ENCODE measurements at places on chromosomes 6 and 20. TPM values are rescaled to one million over a fixed set of nuclear protein-coding genes. Genes with fewer than 3 reads are reported as not detected.

DNA sequence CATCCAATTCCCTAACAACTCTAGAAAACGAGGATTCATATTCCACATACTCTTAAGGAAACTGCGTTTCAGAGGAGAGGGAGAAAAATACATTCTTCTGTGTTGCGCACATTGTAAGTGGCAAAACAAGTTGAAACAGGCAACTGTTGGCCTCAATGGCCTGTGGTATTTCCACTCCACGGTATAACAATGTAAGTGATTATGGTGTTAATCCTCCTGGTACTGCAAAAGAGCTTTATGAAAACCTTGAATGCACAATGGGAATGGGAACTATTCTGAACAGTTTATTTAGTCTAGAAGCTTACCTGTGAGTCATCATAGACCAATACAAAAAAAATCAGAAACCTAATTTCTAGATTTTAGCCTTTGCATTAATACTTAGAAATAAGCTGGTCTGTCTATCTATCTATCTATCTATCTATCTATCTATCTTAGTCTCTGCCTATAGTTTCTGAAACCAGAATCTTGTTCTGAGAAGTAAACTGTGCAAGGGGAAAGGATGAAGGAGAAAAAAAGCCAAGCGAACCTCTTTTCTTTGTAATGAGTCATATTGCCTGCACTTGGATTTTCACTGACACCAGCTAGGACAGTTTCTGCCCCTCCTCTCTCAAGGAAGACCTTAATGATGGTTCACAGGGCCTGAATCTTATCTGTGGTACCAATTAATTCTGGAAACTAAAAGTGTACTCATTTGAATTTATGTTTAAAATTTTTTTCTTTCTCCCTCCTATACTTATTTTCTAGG lies 101.5 kb downstream of the RNF144B start:
- DNase-seq: no peak

DNA sequence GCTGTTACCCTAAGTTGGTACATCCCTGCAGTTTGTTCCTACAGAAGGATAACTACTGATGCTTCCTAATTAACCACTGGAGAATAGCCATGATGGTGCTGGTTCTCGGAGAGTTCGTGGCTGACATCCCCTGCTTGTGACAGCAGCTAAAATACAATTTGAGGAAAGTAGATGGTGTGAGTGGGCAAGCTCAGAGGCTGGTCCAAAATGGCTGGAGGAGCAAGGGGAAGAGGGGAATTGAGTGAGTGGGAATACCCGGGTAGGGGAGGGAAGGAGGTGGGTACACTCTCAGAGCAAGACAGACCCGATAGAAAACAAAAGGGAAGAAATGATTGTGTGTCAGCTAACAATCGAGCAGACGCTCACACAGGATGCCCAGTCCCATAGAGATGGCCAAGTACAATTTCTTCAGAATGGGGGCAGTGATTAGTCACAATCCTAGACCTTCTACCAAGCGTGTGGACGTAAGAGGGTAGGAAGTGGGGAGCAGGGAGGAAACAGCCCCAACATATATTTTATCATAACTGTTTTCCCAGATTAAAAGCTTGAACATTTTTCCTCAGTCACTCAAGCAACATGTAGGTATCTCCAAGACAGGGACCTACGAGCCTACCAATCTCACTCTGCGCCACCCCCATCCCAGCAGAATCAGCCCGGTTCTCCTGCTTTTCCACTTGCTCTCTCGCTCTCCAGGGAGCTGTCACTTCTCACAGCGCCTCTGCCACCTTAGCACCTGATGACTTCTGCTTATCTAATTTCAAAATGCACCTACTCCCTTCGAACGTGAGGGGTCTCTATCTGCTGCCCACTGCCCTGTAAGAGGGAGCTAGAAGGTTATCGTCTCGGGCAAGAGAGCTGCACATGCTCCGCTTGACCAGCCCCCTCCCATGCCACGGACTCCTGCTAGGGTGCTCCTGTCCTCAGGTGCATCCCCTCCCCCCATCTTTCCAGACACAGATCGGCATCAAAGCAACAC lies 26.2 kb downstream of the RIPOR2 start:
- DNase-seq: no peak

Gene LIN28B
- total RNA-seq: not detected

GRCh38 chr20:31707994-31708735 lies 14.5 kb downstream of the BCL2L1 start:
- peak; percentile 80 for DNase-seq

DNA sequence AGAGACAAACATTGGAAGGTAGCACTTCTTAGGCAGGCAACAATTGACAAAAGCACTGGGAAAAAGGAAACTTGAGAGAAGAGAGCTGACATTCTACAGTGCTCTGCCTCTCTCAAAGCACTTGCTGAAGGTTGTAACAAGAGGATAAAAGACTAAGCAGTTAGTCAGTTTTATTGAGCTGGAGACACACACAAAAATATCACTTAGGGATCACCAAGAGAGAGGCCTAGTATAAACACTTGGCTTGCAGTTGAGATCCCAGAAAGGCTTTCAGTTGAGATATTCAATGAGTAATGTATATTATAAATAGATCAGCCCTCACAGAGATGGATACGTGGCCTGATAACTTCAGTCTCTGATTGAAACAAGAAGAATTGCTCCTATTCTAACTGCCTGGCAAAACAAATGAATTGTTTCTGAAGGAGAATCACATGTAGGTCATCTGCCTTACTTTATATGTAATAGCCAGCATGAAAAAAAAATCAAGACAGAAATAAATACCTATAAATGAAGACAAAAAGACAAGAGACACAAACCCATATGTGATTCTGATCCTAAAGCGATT lies 747.2 kb upstream of the MAN1A1 start:
- no peak for DNase-seq

GRCh38 chr6:144469144-144469575 lies 184.0 kb downstream of the UTRN start:
- DNase-seq: no peak

DNA sequence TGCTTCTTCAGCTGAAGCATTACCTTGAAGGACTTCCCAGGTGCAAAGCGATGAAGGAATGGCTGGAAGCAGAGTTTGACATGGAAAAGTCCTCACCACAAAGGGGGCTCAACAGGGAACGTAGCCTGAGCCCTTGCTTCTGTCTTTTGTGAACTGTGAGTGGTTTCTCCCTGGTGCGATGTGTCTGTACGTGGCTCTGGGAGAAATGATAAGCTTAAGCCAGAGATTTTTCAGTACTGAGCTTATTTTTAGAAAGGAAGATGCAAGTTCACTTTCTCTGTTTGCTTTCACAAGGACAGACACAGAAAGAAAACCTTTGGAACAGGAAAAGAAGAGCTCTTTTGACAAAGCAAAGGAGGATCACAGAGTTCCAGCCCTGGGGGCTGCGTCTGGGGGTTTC lies 79.4 kb downstream of the DACT2 start:
- no peak for DNase-seq

GRCh38 chr6:170250455-170250854 lies 40.4 kb downstream of the DLL1 start:
- DNase-seq: no peak

Gene CD109
- total RNA-seq: 1.8 TPM

Gene SLC22A3
- total RNA-seq: 60.1 TPM

DNA sequence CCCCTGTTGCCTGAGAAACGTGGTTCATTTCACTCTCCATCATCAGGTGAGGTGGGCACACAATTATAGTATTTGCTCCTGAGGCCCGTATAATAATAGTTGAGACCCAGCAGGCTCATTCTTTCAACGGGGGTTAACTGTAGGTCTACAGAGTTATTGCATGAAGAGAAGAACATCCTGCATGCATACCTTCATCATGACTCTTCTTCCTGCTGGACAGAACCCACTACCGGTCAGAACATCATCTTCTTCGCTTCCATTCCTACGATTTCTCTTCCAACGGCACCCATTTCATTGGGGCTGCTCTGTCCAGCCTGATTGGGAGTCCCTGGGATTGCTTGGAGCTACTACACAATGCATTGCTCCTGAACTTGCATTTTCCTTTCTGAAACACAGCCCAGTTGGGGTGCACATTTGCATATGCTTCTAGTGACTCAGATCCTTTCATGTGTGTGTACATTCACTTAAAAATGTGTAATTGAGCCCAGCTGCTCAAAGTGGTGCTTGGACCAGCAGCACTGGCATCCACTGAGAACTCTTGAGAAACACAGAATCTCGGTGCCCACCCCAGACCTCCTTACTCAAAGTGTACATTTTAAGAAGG lies 57.4 kb downstream of the SLC24A3 start:
- no peak for DNase-seq

Gene SNAP25
- not detected for total RNA-seq

DNA sequence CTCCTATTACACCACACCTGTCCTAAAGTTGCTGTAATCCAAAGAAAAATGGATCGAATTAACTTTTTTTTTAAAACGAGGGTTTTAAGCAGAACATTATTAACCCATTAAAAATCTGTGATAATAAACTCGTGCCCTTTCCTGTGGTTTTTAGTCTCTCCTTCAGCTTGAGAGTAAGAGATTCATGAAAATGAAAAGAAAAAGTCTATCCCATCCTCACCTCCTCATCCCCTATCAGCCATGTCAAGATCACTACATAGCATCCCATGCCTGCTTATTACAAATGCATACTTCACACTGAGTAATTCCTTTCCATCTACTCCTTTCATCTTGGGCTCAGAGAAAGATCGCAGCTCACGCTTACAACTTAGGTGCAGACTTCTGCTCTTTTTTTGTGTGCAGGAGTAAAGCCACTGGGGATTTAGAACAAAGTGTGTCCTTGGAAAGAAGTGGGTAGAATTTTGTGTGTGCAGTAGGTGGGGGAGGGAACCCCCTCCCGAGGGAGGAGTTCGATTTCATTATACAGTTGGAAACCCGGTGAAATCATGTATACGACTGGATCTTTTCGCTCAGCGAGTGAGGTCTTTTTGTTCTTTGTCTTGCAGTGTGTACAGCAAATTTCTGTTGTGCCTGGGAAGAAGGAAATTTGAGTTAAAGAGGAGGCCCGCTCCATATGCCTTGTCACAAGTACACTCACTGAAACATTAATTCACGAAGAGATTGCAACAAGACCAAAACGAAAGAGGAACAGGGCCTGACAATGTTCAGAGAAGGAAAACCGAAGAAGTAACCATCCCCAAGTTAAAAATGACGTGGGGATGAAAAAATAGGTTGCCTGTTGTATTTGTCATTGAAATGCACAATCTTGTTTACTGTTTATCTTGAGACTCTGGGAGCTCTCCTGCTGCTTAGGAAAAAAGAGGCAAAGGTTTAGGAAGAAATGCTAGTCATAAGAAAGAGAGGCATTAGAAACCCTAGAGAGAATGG lies 146.5 kb upstream of the ZNF217 start:
- DNase-seq: no peak

Gene HCK
- total RNA-seq: 5.5 TPM

- DNase-seq: no peak
Measured at GRCh38 chr20:8194721-8195120, 62.7 kb downstream of the PLCB1 start.

DNA sequence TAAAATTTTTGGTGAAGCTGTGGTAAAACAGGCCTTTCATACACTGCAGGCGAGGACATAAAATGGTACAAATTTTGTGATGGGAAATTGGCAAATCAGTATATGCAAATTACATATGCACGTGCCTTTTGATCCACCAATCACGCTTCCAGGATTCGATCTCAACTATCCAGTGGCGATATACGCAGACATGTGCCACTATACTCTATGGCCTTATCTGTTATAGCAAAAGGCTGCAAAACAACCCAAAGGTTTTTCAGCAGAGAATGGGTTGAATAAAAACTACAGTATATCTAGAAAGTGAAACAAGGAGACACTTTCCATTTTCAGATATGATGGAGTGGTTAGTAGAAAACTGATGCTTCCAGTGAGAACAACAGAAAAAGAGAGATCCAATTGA lies 41.9 kb upstream of the ERVFRD-1 start:
- no peak for DNase-seq

DNA sequence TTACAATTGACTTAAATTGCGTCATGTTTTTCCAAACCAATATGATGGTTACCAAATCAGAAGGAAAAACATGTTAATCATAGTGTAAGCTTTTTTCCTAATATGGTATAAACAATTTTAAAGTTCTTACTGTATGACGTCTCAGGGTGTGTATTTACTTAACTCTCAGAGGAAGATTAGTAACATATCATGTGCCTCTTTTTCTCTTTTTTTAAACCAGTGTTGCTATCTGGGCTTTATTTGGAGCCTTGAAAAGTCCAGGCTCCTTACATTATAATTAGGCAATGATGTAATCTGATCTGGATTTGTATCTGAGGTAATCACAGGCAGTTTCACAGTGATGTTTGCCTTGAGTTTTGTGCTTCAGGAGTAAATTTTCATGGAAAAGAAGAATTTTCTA lies 20.4 kb upstream of the RAB23 start:
- DNase-seq: no peak

Gene TMEM244
- not detected for total RNA-seq

- DNase-seq: no peak
Measured at GRCh38 chr6:28794175-28795002, 129.4 kb downstream of the TRIM27 start.

DNA sequence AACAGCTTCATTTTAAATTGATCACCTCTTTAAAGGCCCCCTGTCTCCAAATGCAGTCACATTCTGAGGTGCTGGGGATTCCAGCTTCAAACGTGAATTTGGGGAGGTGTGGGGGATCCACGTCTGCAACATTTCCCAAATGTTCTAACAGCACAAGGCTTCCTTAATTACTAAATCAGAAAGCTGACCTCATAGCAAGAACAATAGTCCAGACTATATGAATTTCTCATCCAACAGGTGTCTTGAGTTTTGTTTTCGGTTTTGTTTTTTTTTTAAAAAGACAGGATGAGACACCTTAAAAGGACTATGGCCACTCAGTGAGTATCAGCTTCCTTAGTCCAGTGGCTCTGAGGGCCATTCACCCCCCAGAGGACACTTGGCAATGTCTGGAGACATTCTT lies 11.5 kb downstream of the ATP9A start:
- no peak for DNase-seq

- no peak for DNase-seq
Measured at GRCh38 chr6:47234266-47234933, 75.3 kb downstream of the TNFRSF21 start.

GRCh38 chr20:53691060-53691810 lies 97.6 kb upstream of the ZNF217 start:
- no peak for DNase-seq

DNA sequence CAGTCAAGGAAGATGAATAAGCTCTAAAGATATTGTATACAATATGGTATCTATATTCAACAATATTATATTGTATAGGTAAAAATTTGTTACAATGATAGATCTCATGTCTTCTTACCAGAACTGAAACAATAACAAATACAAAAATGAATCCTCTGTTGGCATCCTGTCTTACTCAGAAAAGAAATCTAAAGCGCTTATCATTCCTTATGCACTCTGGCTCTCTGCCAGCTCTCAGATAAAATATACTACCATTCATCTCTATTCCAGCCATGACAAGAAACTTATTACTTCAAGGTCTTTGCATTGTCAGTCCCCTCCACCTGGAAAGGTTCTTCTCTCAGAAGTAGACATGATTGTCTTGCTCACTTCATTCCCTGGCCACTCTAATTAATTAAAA lies 138.6 kb downstream of the THEMIS start:
- DNase-seq: no peak

Gene LAMA2
- 33.9 TPM for total RNA-seq

Gene MOXD1
- 0.32 TPM for total RNA-seq

Gene TAAR1
- not detected for total RNA-seq

Measured in psoas muscle (tissue), 8 donors.